Pancreas (tissue), 10 donors: ENCODE measurements at places on chromosomes 4 and X. TPM values are rescaled to one million over a fixed set of nuclear protein-coding genes. Genes with fewer than 3 reads are reported as not detected.
A peak's percentile ranks its signal among the peaks of the same experiment; 100 is the strongest.

GRCh38 chr4:166538491-166539005 lies 665.5 kb downstream of the TLL1 start:
- no peak overlapping the region for H3K4me3 ChIP-seq
- H3K27me3 ChIP-seq, result no peaks in the 10 kb centered on the region
- H3K27ac ChIP-seq, result no peak overlapping the region
- no peaks in the 10 kb centered on the region for H3K36me3 ChIP-seq
- no peaks in the 10 kb centered on the region for H3K4me1 ChIP-seq

DNA sequence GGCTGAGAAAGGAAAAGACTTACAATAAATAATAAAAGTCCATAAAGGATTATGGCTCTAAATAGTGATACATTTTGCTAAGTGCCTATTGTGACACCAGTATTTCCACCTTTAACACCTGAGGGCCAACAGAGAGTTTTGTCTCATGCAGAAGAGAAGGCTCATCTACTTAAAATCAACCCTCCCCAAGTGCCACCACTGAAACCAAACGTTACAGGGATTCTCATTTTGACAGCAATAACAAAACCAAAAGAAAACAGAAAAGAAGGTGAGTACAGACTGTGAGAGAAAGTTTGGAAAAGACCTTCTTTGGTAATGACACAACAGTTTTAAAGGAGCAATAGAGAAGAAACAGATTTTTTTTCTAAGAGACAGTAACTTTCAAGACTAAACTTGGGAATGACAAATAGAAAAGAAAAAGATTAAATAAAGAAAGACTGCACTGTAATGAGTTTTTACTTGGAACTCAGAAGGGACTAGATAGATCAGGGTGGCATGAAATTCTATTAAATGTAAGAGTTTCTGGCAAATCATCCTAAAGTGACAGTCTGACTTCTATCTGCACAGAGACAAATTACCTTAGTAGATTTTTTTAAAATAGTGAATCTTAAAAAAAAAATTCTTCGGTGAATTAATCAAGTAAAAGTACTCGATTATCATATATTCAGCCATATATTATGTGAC lies 109.7 kb downstream of the ZNF827 start:
- DNase-seq, result no peak
- no peaks in the 10 kb centered on the region for H3K36me3 ChIP-seq
- H3K27me3 ChIP-seq, result no peaks in the 10 kb centered on the region
- H3K27ac ChIP-seq, result no peak overlapping the region
- H3K4me3 ChIP-seq, result no peak overlapping the region

GRCh38 chr4:122458625-122459024 lies 2.1 kb upstream of the IL2 start:
- no peak overlapping the region for H3K4me3 ChIP-seq
- H3K36me3 ChIP-seq, result no peaks in the 10 kb centered on the region
- H3K4me1 ChIP-seq, result no peaks in the 10 kb centered on the region
- no peak overlapping the region for H3K27ac ChIP-seq

DNA sequence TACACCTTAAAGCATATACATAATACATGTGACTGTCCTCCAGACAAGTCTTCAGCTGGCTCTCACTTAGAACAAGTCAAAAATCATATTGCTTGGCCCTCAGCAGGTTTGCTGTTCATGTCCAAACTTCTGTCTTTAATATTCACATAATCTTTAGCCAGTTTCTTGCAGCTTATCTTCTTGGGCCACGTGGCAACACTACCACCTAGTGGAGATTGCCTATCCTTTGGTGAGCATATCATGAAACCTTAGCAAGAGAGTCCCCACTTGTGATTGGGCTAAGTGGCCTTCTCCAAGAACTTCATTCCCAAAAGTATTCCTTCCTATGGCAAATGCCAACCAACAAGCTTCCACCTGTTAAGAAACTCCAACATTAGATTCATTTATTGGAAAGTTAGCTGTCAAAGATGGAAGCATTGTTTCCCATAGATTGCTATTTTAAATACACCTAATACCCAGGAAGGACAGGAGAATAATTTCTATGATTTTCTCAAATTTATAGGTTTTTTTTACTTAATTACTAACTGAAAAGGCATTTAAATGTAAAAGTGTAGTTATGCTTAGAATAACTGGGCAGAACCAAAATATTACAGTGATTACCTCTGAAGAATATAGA lies 231.9 kb upstream of the INTU start:
- H3K4me3 ChIP-seq, result no peak overlapping the region
- peak; percentile 68 for DNase-seq
- H3K36me3 ChIP-seq, result no peaks in the 10 kb centered on the region
- H3K27me3 ChIP-seq, result no peaks in the 10 kb centered on the region
- H3K4me1 ChIP-seq, result no peaks in the 10 kb centered on the region

- H3K36me3 ChIP-seq, result no peaks in the 10 kb centered on the region
- no peak for DNase-seq
- peaks cover under 1% of the 10 kb centered on the region for H3K27me3 ChIP-seq
- H3K4me1 ChIP-seq, result no peaks in the 10 kb centered on the region
These were observed 8.8 kb downstream of the MTM1 start for GRCh38 chrX:150577174-150577573.

- H3K27me3 ChIP-seq, result no peaks in the 10 kb centered on the region
- no peak for DNase-seq
- no peak overlapping the region for H3K27ac ChIP-seq
- H3K36me3 ChIP-seq, result no peaks in the 10 kb centered on the region
- H3K4me1 ChIP-seq, result no peaks in the 10 kb centered on the region
- H3K4me3 ChIP-seq, result no peak overlapping the region
These were observed 12.7 kb downstream of the CPZ start for GRCh38 chr4:8605289-8605688.

- no peaks in the 10 kb centered on the region for H3K27me3 ChIP-seq
- no peaks in the 10 kb centered on the region for H3K4me1 ChIP-seq
- no peak for DNase-seq
These were observed 135.6 kb downstream of the FBXO8 start for GRCh38 chr4:174147863-174148262.

- H3K4me3 ChIP-seq, result no peak overlapping the region
- no peaks in the 10 kb centered on the region for H3K4me1 ChIP-seq
- H3K27ac ChIP-seq, result no peak overlapping the region
- no peak for DNase-seq
These were observed 148.4 kb downstream of the ANKRD50 start for GRCh38 chr4:124564121-124564520.

- H3K4me3 ChIP-seq, result no peak overlapping the region
- H3K36me3 ChIP-seq, result no peaks in the 10 kb centered on the region
- DNase-seq, result no peak
- no peaks in the 10 kb centered on the region for H3K4me1 ChIP-seq
These were observed 103.0 kb upstream of the MAML3 start for GRCh38 chr4:140256941-140257340.

DNA sequence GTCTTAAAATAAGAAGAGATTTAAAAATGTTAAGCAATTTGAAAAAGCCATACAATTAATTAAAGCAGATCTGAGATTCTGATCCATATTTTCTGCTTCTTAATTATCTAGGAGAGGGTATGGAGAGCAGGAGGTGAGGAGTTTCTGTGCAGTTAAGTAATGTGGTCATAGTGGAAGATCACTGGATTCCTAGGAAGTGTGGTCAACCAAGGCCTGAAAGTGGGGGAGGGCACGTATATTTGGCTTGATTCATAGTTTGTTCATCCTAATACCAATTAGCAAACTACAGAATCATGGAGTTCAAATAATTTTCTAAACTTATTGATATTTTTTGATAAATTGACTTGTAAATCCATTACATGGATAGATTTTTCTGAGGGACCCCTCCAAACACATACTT lies 768.3 kb downstream of the RAPGEF2 start:
- H3K36me3 ChIP-seq, result no peaks in the 10 kb centered on the region
- no peaks in the 10 kb centered on the region for H3K4me1 ChIP-seq
- H3K27me3 ChIP-seq, result no peaks in the 10 kb centered on the region
- no peak overlapping the region for H3K27ac ChIP-seq
- H3K4me3 ChIP-seq, result no peak overlapping the region
- no peak for DNase-seq

DNA sequence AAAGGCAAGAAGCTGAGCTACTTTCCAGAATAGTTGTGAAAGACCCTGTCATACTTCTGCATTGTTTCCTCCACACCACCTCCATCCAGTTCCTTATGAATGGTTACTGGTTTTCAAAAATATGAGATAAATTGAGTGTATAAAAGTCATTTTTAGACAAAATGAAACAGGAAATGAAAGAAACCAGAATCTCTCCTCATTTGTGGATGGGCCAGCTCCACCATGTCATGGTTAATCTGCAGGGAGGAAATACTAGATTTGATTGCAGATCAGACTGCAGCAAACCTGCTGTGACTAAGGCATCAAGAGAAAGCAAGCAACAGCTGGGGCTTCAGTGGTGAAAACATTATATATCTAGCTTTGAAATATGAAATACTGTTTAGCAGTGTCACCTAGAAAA lies 23.8 kb downstream of the F9 start:
- no peaks in the 10 kb centered on the region for H3K36me3 ChIP-seq
- DNase-seq, result no peak
- no peak overlapping the region for H3K4me3 ChIP-seq
- no peaks in the 10 kb centered on the region for H3K4me1 ChIP-seq

DNA sequence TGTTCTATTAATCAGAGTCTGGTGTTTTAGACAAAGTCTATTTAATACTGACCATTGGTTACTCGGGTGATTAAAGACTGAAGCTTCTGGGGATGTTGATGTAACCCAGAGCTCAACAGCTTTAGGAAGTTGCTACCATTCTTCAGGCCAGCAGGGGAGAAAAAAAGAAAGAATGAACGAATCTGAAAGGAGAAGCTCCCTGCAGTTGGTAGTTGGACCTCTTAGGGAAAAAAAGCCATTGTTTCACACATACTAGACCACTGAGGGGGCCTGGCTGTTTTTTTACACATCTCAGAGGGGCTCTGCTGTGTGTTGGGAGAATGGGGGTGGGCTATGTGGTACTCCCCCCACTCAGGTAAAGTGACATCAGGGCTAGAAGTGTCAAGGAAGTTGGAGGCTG lies 378.9 kb downstream of the KCNIP4 start:
- DNase-seq, result no peak
- no peaks in the 10 kb centered on the region for H3K27me3 ChIP-seq
- H3K36me3 ChIP-seq, result no peaks in the 10 kb centered on the region

GRCh38 chrX:112270991-112271390 lies 188.4 kb upstream of the TRPC5 start:
- DNase-seq, result no peak
- no peaks in the 10 kb centered on the region for H3K4me1 ChIP-seq
- H3K4me3 ChIP-seq, result no peak overlapping the region
- H3K27ac ChIP-seq, result no peak overlapping the region
- H3K27me3 ChIP-seq, result no peaks in the 10 kb centered on the region
- no peaks in the 10 kb centered on the region for H3K36me3 ChIP-seq

DNA sequence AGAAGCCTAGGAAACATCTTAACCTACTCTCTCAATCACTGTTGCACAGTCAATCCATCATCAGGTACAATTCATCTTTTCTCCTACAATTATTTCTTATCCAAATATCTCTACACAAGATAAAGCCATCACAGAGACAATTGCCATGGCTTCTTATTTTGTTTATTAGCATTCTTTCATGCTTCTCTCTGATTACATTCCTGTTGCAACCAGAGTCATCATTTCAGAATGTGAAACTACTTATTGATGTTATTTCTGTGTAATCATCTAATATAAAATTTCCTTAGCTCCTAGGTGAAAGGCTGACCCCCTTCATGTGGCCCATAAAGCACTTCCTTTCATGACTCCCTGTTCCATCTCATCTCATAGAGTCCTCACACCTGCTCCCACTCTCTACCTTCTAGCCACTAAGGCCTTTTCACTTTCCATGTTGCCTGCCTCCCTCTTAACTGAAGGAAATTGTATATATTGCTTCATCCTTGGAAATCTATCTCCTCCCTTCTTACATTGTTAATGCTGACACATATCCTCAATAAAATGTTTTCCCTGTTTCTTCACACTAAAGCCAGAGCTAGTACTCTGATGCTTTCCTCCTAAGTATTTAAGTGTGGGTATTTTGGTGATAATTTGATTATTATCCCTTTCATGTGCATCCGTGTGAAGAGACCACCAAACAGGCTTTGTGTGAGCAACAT lies 829.9 kb downstream of the FAT4 start:
- DNase-seq, result no peak
- H3K27me3 ChIP-seq, result no peaks in the 10 kb centered on the region
- H3K27ac ChIP-seq, result no peak overlapping the region
- no peaks in the 10 kb centered on the region for H3K36me3 ChIP-seq

GRCh38 chr4:99947190-99947578 lies 766 bp upstream of the DNAJB14 start:
- peaks cover 34% of the 10 kb centered on the region for H3K4me1 ChIP-seq
- H3K36me3 ChIP-seq, result no peaks in the 10 kb centered on the region
- H3K27me3 ChIP-seq, result no peaks in the 10 kb centered on the region
- peak overlapping the region; percentile 91 for H3K4me3 ChIP-seq
- DNase-seq, result no peak
- H3K27ac ChIP-seq, result peak overlapping the region; percentile 94

The NMU gene
- not detected for total RNA-seq

The TMEM156 gene
- 0.09 TPM for total RNA-seq

The BBS12 gene
- 2.7 TPM for total RNA-seq

The UGT2B15 gene
- 19.1 TPM for total RNA-seq

The DCLK2 gene
- 1.5 TPM for total RNA-seq
